Uterus (tissue), 4 donors: ENCODE measurements at places on chromosomes 2 and 18. TPM values are rescaled to one million over a fixed set of nuclear protein-coding genes. Genes with fewer than 3 reads are reported as not detected.
A peak's percentile ranks its signal among the peaks of the same experiment; 100 is the strongest.

DNA sequence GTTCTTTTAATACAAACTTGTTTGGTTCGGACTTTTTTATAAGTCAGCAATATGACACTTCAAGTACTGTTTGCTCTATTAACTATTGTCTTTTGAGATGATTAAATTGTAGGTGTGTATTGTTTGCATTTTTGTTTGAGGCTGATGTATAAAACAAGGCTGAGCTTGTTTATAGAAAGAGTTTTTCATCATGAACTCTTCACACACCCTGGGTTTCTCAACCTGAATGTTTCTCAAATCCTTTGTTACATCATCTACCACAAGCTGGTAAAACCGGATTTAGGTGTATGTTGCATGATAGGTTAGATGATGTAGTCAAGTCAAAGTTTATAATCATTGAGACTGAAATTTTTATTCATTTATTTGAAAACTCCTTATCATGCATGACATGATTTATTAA is 335.2 kb upstream of the LRATD1 start:
- no peaks in the 10 kb centered on the region for H3K4me1 ChIP-seq
- DNase-seq: no peak
- no peak overlapping the region for H3K4me3 ChIP-seq
- no peak overlapping the region for H3K27ac ChIP-seq
- H3K27me3 ChIP-seq: no peaks in the 10 kb centered on the region
- H3K36me3 ChIP-seq: no peaks in the 10 kb centered on the region

DNA sequence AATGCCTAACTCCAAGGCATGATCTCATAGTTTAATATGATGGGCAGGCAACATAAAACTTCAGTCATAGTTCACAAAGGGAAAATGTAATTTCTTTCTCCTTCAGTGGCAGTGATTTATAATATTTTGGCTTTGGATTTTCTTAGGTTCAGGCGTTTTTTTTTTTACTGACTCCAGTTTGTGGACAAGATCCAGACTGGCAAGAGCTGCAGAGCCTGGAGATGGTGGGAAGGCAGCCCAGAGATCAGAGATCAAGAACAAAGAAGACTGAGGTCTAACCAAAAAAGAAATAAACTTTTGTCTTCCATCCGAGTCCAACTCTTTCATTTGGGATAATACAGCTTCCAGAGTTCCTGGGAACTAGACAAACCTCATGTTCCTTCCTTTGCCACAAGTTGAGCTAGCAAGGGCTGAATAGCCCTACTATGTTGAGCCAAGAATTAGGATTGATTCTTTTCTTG is 215.3 kb upstream of the SETBP1 start:
- no peaks in the 10 kb centered on the region for H3K27me3 ChIP-seq
- H3K36me3 ChIP-seq: no peaks in the 10 kb centered on the region
- peak; percentile 21 for DNase-seq
- H3K4me3 ChIP-seq: no peak overlapping the region

- H3K4me3 ChIP-seq: no peak overlapping the region
- no peak overlapping the region for H3K27ac ChIP-seq
- H3K4me1 ChIP-seq: no peaks in the 10 kb centered on the region
- no peak for DNase-seq
- H3K36me3 ChIP-seq: no peaks in the 10 kb centered on the region
Observed at GRCh38 chr18:33051407-33051806, 278.6 kb upstream of the KLHL14 start.

GRCh38 chr2:20396356-20397000 is 45.8 kb upstream of the PUM2 start:
- H3K36me3 ChIP-seq: no peaks in the 10 kb centered on the region
- H3K27ac ChIP-seq: no peak overlapping the region

The ATP6V1B1 gene
- 3.7 TPM for total RNA-seq

The ANKRD30B gene
- total RNA-seq: not detected
